Kidney glomerular epithelial cell (primary cell): ENCODE measurements at places on chromosomes 11 and 22.

GRCh38 chr11:17633987-17634775, 85.2 kb upstream of the MYOD1 start:
- DNase-seq = no peak

- DNase-seq = no peak
Measured at GRCh38 chr22:36415415-36416168, 27.8 kb upstream of the MYH9 start.

DNA sequence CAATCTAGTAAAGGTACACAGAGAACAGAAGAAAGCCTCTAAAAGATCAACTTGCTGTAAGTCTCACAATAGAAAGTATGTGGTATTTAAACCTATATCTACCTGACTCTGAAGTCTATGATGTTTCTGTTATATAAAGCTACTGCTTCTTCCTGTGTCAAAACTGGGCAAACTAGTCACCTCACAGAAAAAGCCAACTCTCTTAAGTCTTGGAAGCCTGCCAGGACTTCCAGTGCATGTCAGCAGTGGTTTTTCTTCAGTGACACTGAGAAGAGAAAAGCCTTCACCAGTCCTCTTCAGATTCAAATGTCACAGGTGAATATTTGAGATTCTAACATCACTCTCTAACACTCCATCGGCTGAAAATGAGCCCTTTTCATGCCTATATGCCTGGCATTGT, 808.0 kb downstream of the DLG2 start:
- no peak for DNase-seq

- DNase-seq = no peak
Measured at GRCh38 chr22:31289344-31289743, 2.9 kb downstream of the PIK3IP1 start.

GRCh38 chr11:96065379-96065778, 141.5 kb upstream of the MTMR2 start:
- DNase-seq = no peak

- DNase-seq = peak; percentile 59
Measured at GRCh38 chr11:5004424-5005274, 10.0 kb downstream of the OR51L1 start.

DNA sequence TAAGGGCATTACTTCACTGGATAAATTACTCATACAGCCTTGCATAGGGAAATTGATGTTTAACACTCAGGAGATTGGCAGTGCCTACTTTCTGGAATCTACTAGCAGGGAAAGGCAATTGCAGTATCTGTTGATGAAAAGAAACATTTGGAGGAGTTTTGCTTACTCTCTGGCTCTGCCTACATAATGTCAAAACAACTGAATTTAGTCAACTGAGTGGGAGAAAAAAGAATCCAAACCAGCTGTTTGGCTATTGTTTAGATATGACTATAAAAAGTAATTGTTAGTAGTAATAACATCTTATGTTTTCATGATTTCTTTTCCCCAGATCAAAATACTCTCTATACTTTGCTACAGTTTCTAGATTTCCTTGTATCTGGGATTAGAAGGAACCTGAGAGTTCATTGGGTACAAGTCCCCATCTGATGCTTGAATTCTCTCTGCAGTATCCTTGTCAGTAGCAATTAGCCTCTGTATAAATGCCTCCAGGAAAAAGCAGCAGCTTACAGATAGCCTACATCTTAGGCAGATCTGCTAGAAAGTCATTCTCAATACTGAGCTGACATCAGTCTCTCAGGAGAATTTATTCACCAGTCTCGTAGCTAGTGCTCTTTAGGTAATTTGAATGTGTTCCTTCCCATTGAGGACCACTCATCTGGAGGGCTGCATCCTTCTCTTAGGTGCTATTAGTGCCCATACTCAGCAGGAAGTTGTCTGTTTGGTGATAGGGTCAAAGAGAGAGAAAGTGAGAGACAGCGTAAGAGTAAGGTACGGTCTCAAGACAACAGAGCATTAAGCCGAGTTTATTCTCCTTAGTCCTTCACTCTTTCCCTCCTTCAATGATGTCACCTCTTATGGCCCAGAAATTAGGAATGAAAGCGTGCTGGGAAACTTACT, 185.9 kb upstream of the CCDC90B start:
- DNase-seq = no peak

GRCh38 chr22:43821606-43822425, 9.7 kb upstream of the EFCAB6 start:
- DNase-seq = no peak

- DNase-seq = peak; percentile 89
Measured at GRCh38 chr11:69744435-69744834, 30.7 kb downstream of the FGF4 start.

DNA sequence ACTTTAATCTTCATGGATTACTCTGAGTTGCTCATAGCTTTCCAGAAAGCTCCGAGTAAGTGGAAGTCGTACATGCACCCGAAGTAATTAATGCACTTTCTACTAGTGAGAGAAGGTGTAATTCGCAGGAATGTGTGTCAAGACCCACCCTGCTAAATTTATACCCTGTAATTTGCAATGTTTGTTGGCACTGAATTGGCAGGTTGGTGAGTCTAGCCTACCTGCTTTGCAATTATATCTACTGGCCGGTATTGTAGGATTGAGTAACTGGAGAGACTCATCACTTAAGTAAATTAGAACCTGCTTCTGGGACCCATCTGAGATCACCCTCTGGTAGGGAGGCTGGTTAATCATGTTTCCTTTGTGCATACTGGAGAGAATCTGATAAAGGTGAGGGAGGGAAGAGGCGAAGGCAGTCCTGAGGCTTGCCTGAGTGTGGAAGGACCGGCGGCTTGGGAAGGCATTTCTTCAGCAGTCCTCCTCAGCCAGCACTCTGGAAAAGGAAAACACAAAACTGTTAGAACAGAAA, 63.3 kb downstream of the LDLRAD3 start:
- DNase-seq = no peak

DNA sequence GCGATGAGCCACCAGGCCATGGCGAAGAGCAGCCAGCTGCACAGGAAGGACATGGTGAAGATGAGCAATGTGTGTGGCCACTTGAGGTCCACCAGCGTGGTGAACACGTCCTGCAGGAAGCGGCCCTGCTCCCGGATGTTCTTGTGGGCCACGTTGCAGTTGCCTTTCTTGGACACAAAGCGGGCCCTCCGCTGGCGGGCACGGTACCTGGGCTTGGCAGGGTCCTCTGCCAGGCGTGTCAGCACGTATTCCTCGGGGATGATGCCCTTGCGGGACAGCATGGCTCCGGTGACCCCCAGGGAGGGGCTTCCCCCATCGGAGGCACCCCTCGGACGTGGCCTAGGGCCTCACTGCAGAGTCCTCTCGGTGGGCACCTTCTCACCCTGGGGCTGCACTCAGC, 648 bp downstream of the KCNJ11 start:
- no peak for DNase-seq

GRCh38 chr11:115527534-115528125, 23.4 kb upstream of the CADM1 start:
- no peak for DNase-seq

DNA sequence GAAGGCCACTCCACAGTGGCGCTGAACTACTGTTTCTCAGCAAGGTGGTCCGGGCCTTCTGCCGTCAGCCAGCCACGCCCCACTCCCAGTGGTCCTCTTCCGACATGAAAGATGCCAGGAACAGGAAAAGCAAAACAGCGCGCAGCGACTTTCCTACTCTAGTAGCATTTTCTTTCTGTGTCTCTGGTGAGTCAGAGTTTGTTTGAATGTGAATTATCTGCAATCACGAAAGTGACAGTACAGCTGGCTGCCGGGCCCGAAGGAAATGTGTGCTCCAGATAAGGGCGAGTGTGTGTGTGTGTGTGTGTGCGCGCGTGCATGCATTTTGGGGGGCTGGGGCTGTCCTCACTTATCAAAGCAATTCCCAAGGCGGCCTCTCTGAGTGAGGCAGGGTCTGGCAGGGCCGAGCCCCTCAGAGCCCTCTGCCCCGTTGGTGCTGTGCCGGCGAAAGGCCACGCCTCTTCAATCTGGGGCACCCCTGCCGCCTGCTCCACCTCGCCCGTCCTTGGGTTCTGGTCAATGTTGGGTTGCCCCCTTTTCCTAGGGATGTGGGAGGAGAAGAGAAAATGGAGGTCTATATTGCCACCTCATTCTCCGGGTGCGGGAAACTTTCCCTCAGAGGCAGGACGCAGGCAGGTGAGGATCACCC, 288.5 kb downstream of the KIRREL3 start:
- no peak for DNase-seq

GRCh38 chr11:36155770-36156160, 133.5 kb downstream of the COMMD9 start:
- peak; percentile 8 for DNase-seq

- no peak for DNase-seq
Measured at GRCh38 chr11:69545976-69546617, 64.6 kb downstream of the LINC01488 start.

DNA sequence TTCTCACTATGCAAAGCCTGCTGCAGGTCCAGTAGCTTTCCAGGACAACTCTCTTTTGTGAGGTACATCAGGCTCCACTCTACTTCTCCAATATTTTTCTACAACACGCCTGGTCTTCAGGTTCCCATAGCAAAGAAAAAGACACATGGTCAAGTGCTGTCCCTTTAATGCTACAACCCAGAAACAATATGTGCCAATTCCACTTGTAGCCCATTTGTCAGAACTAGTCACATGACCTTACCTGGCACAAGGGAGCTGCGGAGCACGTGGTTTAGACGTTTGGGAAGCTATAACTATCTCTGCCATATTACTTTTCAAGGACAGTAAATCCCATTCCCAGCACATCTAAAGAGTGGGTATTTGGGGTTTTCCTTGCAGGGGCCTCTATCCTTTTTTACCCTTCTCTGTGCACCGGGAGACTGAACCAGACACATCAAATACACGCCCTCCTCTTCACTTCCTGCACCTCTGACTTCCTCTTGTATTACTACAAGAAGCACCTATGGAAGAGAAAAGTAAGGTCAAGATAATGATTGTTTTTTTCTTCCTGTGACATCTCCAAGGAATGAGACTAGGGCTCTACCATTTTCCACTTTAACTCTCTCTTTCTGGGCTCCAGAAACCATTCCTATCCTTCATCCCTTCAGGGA, 237.6 kb downstream of the ETS1 start:
- no peak for DNase-seq

DNA sequence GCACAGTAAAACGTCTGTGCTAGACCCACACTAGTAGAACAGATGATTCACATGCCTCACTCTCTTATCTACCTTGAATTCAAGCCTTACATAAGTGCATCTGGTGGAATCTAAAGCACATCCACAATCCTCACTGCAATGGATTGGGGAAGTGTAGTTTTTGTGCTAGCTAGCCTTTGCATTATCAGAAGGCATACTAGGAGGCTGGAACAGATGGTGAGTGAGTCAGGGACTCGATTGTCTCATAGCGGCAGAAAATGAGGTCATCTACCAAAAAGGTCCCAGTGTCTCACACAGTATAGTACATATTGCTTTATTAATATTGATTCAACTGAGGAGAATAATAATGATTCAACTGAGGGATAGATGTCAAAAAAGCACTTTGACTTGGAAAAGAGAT, 9.3 kb downstream of the MSANTD4 start:
- no peak for DNase-seq
